Upper lobe of right lung (tissue), 1 donor: ENCODE measurements at places on chromosomes 3 and 15. TPM values are rescaled to one million over a fixed set of nuclear protein-coding genes. Genes with fewer than 3 reads are reported as not detected.
A peak's percentile ranks its signal among the peaks of the same experiment; 100 is the strongest.

DNA sequence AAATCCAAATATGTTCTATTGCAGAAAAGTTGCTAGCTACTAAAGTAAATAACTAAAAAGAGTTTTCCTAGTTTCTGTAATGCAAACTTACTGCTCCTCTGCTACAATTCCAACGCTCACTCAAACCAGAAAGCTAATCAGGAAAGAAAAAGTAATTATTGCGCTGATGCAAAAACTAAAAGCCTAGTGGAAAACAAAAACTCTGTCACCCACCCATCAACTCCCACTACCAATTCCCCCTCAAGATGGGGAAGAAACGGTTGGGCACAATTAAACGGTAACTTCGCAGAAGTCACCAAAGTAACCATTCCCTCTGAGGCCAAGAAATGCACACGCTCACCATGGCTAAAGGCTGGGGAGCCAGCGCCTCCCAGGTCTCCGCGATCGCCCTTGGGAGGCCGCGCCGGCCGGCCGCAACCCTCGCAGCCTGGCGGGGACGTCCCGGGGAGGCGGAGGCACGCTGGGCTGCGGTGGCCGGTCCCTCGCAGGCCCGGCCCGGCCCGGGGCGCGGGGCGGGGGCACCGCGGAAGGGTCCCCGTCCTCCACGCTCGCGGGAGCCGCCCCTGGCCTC lies 684 bp downstream of the SLTM start:
- peaks cover 19% of the 10 kb centered on the region for H3K4me1 ChIP-seq
- peak overlapping the region; percentile 86 for H3K4me3 ChIP-seq
- H3K36me3 ChIP-seq = peaks cover 19% of the 10 kb centered on the region
- peak overlapping the region; percentile 99 for H3K27ac ChIP-seq

- H3K36me3 ChIP-seq = no peaks in the 10 kb centered on the region
- H3K4me1 ChIP-seq = peaks cover 7% of the 10 kb centered on the region
- no peak overlapping the region for H3K27ac ChIP-seq
- no peak overlapping the region for H3K4me3 ChIP-seq
Observed at GRCh38 chr15:58249646-58250312, 111.6 kb downstream of the AQP9 start.

GRCh38 chr3:56747150-56747549 lies 54.6 kb downstream of the ARHGEF3 start:
- H3K36me3 ChIP-seq = peaks cover 66% of the 10 kb centered on the region
- no peaks in the 10 kb centered on the region for H3K27me3 ChIP-seq
- no peak overlapping the region for H3K27ac ChIP-seq
- no peak overlapping the region for H3K4me3 ChIP-seq
- DNase-seq = no peak

Gene HRG
- total RNA-seq = not detected

- no peak overlapping the region for H3K27ac ChIP-seq
- no peaks in the 10 kb centered on the region for H3K36me3 ChIP-seq
- H3K4me1 ChIP-seq = peaks cover 4% of the 10 kb centered on the region
- H3K27me3 ChIP-seq = peaks cover 30% of the 10 kb centered on the region
Observed at GRCh38 chr3:13072239-13072599, 1.0 kb downstream of the IQSEC1 start.

- H3K4me1 ChIP-seq = peaks cover 7% of the 10 kb centered on the region
- no peak for DNase-seq
- no peak overlapping the region for H3K4me3 ChIP-seq
- no peaks in the 10 kb centered on the region for H3K36me3 ChIP-seq
- peak overlapping the region; percentile 12 for H3K27ac ChIP-seq
Observed at GRCh38 chr3:152556731-152557254, 278.1 kb upstream of the P2RY1 start.

- no peak for DNase-seq
- no peak overlapping the region for H3K27ac ChIP-seq
- H3K27me3 ChIP-seq = no peaks in the 10 kb centered on the region
- peaks cover 42% of the 10 kb centered on the region for H3K36me3 ChIP-seq
Observed at GRCh38 chr3:10155658-10156057, 9.1 kb upstream of the IRAK2 start.

Gene SRGAP3
- 3.2 TPM for total RNA-seq

- no peaks in the 10 kb centered on the region for H3K36me3 ChIP-seq
- H3K4me3 ChIP-seq = no peak overlapping the region
- no peak for DNase-seq
- no peak overlapping the region for H3K27ac ChIP-seq
Observed at GRCh38 chr3:190058521-190059241, 62.0 kb downstream of the P3H2 start.

Gene SH2D7
- not detected for total RNA-seq

GRCh38 chr15:31372635-31373091 lies 46.0 kb downstream of the KLF13 start:
- H3K27ac ChIP-seq = peak overlapping the region; percentile 49
- no peaks in the 10 kb centered on the region for H3K27me3 ChIP-seq
- H3K36me3 ChIP-seq = peaks cover 42% of the 10 kb centered on the region
- peaks cover 79% of the 10 kb centered on the region for H3K4me1 ChIP-seq
- no peak for DNase-seq

Gene ASB14
- not detected for total RNA-seq

DNA sequence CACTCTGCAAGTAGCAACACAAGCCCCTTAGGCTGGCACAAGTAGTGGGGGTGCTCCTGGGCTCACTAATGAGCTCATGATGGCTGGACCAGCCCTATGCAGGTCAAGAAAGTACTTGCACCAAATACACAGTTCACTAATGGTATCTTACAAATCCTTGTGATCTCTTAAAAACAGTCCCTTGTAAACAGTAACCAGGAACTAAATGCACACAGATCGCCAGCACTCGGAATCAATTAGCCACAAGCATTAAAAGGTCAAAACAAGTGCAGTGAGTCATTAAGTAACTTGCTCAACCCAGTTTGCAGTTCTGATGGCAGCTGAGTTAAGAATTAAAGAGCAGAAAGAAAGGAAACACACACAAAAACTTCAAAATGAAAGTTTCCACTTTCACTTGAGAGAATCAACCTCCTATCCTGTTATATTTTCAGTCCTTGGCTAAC lies 43.2 kb downstream of the ARHGEF3 start:
- peaks cover 75% of the 10 kb centered on the region for H3K4me1 ChIP-seq
- no peak overlapping the region for H3K4me3 ChIP-seq
- peak overlapping the region; percentile 83 for H3K27ac ChIP-seq
- H3K36me3 ChIP-seq = no peaks in the 10 kb centered on the region

DNA sequence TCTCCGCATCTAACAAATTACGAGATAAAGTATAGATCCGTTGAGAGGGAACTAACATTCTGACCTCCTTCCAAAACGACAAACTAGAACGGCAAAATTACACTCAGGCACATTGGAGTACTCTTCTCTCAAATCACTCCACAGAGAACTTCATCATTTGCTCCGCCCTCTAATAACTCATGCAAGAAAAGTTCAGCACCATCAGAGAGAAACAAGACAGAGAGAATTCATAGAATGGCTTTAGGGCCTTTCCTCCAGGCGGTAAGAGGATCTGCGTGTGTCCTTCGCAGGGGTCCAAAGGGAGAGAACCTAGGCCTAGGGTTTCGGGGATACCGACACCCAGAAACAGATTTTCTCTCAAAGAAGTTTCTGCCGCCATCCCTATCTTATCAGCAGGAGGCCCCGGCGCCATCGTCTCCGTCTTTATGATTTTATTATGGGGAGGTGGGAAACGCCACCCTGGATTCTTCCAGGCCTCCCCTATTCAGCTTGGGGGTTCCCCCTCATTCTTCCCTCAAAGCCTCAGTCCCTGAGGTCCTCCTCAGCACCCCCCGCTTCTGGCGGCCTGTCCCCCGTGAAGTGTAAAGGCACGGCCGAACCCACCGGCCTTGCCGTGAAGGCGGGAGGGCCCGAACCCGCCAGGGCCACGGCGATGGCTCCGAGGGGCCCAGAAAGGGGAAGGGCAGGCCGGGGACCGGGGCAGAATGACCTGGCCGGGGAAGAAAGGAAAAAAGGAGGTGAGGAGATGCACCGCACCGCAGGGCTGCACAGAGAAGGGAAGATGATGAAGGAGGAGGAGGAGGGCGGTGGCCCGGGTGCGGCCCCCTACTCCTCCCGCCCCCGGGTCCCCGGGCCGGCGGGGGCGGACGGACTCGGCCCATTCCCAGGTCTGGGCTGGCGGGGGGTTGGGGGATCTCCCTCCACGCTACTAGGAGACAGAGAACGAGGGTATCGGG lies 768 bp downstream of the UBXN7 start:
- peaks cover 14% of the 10 kb centered on the region for H3K4me1 ChIP-seq
- peak; percentile 76 for DNase-seq
- peak overlapping the region; percentile 94 for H3K27ac ChIP-seq
- H3K27me3 ChIP-seq = no peaks in the 10 kb centered on the region

Gene DPPA2
- total RNA-seq = not detected

DNA sequence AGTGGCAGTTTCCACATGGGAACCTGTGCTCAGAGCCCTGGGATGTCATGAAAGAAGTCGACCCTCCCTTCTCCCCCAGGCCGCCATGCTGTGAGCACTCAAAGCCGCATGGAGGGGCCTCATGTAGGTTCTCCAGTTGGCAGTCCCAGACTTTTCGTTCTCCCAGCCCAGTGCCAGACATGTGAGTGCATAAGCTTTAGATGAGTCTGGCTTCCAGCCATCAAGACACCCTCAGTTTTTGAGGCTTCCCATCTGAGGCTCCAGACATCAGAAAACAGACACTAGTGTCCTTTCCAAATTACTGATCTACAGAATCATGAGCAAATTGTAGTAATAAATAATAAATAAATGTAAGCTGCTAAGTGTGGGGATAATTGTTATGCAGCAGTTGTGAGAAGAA lies 136.5 kb upstream of the AGBL1 start:
- no peak for DNase-seq
- no peak overlapping the region for H3K27ac ChIP-seq
- H3K4me3 ChIP-seq = no peak overlapping the region
- no peaks in the 10 kb centered on the region for H3K27me3 ChIP-seq

- no peak for DNase-seq
- H3K4me1 ChIP-seq = peaks cover 26% of the 10 kb centered on the region
- H3K27me3 ChIP-seq = no peaks in the 10 kb centered on the region
- no peak overlapping the region for H3K4me3 ChIP-seq
- no peak overlapping the region for H3K27ac ChIP-seq
- no peaks in the 10 kb centered on the region for H3K36me3 ChIP-seq
Observed at GRCh38 chr3:149613988-149614387, 43.8 kb downstream of the WWTR1 start.

DNA sequence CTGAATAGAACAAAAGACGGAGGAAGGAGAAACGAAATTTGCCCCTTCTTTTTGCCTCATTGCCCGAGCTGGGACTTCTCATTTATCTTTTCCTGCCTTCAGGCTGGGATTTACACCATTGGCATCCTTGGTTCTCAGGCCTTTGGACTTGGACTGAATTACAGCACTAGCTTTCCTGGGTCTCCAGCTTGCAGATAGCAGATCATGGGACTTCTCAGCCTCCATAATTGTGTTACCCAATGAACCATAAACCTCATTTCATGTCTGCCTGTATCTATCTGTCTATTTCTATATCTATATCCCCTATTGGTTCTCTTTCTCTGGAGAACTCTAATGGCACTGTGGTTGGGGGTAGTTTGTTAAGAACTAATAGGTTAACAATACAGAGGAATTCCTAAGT lies 31.5 kb upstream of the CTXND1 start:
- H3K27ac ChIP-seq = no peak overlapping the region
- DNase-seq = no peak
- no peak overlapping the region for H3K4me3 ChIP-seq
- no peaks in the 10 kb centered on the region for H3K36me3 ChIP-seq

- no peak overlapping the region for H3K27ac ChIP-seq
- H3K4me3 ChIP-seq = no peak overlapping the region
- H3K36me3 ChIP-seq = no peaks in the 10 kb centered on the region
- H3K4me1 ChIP-seq = no peaks in the 10 kb centered on the region
Observed at GRCh38 chr15:85905751-85906450, 111.2 kb upstream of the KLHL25 start.

Gene KIF7
- 2.1 TPM for total RNA-seq

- no peaks in the 10 kb centered on the region for H3K27me3 ChIP-seq
- H3K27ac ChIP-seq = no peak overlapping the region
- H3K4me1 ChIP-seq = no peaks in the 10 kb centered on the region
- H3K4me3 ChIP-seq = no peak overlapping the region
- no peak for DNase-seq
Observed at GRCh38 chr3:150203273-150203672, 204.8 kb upstream of the TSC22D2 start.

GRCh38 chr15:97425596-97425995 lies 534.9 kb upstream of the ARRDC4 start:
- no peaks in the 10 kb centered on the region for H3K36me3 ChIP-seq
- no peak overlapping the region for H3K4me3 ChIP-seq
- no peak for DNase-seq
- no peaks in the 10 kb centered on the region for H3K4me1 ChIP-seq
- H3K27ac ChIP-seq = no peak overlapping the region

Gene PRTG
- total RNA-seq = 8.6 TPM

GRCh38 chr3:187978433-187979011 lies 175.4 kb upstream of the LPP start:
- no peak overlapping the region for H3K4me3 ChIP-seq
- H3K27ac ChIP-seq = no peak overlapping the region
- H3K36me3 ChIP-seq = no peaks in the 10 kb centered on the region
- no peaks in the 10 kb centered on the region for H3K27me3 ChIP-seq
- no peak for DNase-seq

DNA sequence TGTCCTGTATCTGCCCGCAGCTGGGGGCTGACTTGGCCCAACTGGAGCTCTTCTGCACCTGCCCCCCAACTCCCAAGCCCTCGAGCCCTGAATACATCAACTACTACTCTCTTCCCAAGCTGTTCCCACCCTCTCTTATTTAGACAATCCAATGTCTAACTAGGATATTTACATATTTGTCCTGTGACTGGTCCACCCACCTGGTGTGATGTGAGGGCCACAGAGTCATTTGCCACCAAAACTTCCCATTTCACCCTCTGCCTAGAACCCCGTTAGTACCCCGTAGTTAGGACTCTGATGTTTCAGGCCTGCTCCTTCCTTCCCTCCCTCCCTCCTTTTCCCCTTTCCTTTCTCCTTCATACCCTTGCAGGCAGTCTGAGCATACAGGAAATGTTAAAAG lies 6.4 kb downstream of the CPLX3 start:
- H3K27ac ChIP-seq = no peak overlapping the region
- peaks cover 4% of the 10 kb centered on the region for H3K36me3 ChIP-seq
- H3K4me1 ChIP-seq = no peaks in the 10 kb centered on the region
- no peak for DNase-seq
- H3K4me3 ChIP-seq = no peak overlapping the region
- peaks cover 11% of the 10 kb centered on the region for H3K27me3 ChIP-seq

DNA sequence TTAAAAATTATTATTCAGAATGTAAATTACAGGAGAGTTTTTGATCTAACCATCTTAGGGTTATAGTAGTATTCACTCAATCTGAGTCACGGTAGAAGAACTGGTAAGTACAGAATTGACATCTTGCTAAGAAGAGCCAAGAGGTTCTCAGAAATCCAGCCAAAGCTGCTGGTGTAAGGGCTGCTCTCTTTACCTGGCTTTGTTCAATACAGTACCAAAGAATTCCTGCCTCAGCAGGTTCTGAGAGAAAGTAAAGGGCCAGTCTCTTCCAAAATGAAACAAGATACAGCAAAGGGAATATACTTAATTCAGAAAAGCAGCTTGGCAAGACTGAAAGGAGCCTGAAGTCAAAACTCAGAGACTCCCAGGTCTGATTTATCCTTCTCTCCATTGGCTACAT lies 193.1 kb downstream of the TNIK start:
- peaks cover 20% of the 10 kb centered on the region for H3K4me1 ChIP-seq
- no peaks in the 10 kb centered on the region for H3K36me3 ChIP-seq
- no peaks in the 10 kb centered on the region for H3K27me3 ChIP-seq
- no peak for DNase-seq
- no peak overlapping the region for H3K4me3 ChIP-seq

GRCh38 chr15:48785195-48785594 lies 25.7 kb downstream of the CEP152 start:
- DNase-seq = no peak
- no peak overlapping the region for H3K4me3 ChIP-seq
- no peaks in the 10 kb centered on the region for H3K27me3 ChIP-seq
- H3K36me3 ChIP-seq = peaks cover 18% of the 10 kb centered on the region
